ENCODE measurements at places on chromosomes 11 and 22. TPM values are rescaled to one million over a fixed set of nuclear protein-coding genes. Genes with fewer than 3 reads are reported as not detected.

DNA sequence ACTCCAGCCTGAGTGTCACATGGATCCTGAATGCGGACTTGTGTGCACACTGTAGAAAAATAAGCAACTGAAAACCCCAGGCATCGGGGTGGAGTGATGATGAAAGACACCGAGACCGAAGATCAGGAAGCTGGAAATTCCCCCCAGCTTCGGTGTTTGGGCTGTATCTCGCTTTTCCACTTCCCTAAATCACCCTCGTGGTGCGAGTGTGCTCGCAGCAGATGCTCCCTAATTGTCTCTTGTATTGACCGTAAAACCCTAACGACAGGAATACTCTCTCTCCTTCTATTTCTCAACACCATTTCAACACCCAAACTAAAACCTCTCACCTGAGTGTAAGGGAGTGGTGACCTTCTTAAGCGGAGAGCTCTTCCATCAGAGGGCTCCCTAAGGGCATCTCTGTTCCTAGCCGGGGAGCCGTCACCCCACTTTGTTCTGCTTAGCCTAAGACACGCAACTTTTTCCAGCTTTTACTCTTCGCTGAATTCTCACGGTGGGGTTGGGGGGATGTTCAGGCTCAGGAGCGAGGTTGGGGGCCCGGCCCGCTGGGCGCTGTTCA lies 635 bp upstream of the GRK3 start:
- no peak for DNase-seq

- DNase-seq = peak; percentile 93
These were observed 114.8 kb downstream of the SNX19 start for GRCh38 chr11:130801333-130802122.

DNA sequence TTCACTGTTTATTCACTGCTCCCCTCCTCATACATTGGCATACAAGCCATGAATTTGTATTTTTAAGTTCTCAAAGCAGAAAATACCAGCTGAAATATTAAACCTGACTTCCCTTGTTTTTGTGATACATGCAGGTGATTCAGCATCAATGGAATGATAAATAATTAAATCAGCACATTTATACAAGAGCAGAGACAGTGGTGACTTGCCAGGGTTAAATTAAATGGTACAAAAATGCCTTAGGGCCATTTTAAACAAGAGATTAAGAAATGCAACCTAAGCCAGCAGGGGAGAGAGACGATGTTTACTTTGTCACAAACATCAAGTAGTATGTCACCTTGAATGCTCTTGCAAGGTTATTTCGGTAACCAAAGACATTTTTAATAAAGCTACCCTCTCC lies 95.9 kb upstream of the DDI1 start:
- peak; percentile 27 for DNase-seq

GRCh38 chr11:21820176-21820575 lies 372.7 kb upstream of the ANO5 start:
- DNase-seq = no peak

The CTSW gene
- total RNA-seq = not detected

Measured in astrocyte (in vitro differentiated cells and primary cell).